ENCODE measurements at places on chromosomes 3 and 15.

DNA sequence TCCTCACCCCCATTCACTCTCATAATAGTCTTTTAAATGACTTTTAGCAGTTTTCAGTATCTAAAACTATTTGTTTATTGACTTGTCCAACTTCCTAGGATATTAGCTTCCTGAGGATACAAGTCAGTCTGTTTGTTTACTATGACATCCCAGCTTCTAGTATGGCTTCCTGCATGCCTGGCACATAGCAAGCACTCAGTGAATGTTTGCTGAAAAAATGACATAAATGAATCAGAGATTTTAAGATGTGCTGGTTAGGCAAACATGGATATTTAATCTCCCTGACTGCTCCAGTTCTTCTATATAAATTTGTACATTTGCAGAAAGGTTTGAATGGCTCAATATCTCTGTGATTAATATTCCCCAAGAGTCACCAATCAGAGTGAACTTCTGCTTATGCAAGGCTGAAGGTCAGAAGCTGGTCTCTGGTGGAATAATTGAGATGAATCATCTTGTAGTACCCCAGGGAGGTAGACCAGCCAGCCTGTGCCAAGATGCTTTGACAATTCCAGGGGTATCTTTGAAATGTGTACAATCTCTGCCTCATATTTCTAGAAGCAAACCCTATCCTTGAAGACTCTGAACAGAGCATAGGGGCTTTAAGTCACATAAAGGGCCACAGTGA, 219.0 kb upstream of the LMCD1 start:
- DNase-seq: no peak

DNA sequence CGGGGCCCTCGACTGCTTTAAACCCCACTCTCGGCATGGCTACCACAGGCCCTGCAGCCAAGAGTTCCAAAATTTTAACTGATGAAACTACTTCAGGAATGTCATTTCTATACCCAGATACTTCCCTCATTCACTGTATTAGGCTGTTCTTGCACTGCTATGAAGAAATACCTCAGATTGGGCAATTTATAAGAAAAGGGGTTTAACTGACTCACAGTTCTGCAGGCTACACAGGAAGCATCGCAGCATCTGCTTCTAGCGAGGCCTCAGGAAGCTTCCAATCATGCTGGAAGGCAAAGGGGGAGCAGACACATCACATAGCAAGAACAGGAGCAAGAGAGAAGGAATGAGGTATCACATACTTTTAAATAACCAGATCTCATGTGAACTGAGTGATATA, 21.6 kb upstream of the ALCAM start:
- no peak for DNase-seq

GRCh38 chr15:51623386-51623938, 891 bp upstream of the DMXL2 start:
- no peak for DNase-seq

GRCh38 chr3:98556164-98557130, 24.7 kb downstream of the GPR15 start:
- no peak for DNase-seq

- no peak for DNase-seq
Measured at GRCh38 chr3:5260992-5261501, 73.5 kb downstream of the EDEM1 start.

- DNase-seq: no peak
Measured at GRCh38 chr3:172074032-172074431, 34.7 kb downstream of the FNDC3B start.

- no peak for DNase-seq
Measured at GRCh38 chr3:196048922-196049598, 32.8 kb downstream of the TFRC start.

GRCh38 chr15:33533197-33533596, 222.4 kb downstream of the RYR3 start:
- DNase-seq: no peak

DNA sequence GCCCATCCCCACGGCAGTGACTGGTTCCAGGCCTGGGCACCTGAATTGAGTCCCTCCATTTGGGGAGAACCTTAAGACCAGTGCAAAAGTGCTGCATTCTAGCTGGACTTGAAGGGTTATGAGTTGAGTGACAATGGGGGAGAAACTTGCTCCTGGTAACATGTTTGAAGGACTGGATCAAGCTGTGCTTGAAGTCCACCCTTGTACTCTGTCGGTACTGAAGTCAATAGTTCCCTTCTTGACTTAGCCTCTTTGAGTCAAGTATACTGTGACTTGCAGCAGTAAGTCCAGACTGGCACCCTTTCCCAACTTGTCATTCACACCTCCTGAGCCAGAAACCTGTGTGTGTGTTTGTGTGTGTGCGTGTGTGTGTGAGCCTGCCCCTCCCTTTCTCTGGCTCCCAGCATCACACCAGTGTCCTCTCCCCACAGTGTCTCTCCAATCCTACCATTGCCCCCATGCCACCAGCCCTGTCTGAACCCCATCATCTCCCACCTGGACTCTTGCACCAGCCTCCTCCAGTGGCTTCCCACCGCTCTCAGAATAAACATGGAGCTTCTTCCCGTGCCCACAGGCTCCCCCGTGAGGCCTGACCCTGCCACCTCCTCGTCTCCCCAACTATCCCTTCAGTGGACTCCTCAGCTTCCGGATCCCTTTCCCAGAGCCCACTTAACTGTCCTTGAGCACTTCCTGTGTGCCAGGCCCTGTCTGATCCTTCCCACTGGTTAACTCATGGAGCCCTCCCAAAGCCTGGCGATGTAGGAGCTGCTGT, 10.2 kb upstream of the FBLN2 start:
- no peak for DNase-seq

DNA sequence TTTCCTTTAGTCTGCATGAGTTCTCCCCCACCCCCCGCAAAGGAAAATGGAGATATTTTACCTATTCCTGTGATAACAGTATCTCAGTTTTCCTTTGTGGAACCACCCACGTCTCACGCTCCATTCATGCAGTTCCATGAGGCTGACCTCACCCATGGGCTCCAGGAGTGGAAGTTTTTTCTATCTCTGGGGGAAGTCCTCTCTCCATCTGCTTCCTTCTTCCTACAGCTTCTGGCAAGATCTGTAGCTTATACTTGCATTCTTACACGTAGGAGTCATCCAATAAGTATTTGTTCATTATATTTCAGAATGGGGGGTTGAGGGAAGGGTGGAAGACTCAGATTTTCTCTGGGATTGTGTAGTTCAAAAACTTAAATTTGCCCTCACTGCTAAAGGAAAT, 5.8 kb upstream of the GLCE start:
- DNase-seq: peak; percentile 24

- no peak for DNase-seq
Measured at GRCh38 chr3:158794936-158795518, 6.8 kb upstream of the MFSD1 start.

- DNase-seq: no peak
Measured at GRCh38 chr3:38455639-38456430, 2.1 kb downstream of the ACVR2B start.

DNA sequence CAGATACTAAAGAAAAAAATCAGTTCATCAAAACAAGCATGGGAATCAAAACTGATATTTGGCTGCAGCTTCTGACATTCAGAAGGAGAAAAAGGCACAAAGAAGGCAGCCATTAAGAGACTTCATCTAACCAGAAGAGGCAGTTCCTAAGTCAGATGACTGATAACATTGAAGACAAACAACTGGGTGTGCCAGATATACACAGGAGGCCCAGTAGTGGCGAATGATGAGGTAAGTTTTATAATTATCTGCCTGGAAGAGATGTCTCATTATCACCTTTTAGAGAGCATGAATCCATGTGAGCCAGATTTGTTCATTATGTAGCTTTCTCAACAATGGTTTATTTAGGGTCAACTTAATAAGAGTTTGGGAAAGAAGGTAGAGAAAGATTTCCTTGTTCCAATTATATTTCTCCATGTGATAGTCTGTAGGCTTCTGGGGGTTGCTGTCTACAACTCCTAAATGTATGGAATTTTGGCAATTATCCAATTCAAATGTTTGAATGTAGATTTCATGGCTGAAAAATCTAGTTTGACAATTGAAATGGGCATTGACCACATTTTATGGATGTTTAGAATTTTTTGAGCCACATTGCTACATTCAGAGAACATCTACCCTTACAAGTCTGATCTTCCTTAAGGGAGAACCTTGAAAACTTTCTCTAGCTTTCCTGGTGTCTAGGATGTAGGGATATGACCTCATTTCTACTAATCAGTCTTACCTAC, 50.4 kb upstream of the RASGRF1 start:
- no peak for DNase-seq

- peak; percentile 26 for DNase-seq
Measured at GRCh38 chr3:50430950-50431435, 71.7 kb upstream of the TMEM115 start.

DNA sequence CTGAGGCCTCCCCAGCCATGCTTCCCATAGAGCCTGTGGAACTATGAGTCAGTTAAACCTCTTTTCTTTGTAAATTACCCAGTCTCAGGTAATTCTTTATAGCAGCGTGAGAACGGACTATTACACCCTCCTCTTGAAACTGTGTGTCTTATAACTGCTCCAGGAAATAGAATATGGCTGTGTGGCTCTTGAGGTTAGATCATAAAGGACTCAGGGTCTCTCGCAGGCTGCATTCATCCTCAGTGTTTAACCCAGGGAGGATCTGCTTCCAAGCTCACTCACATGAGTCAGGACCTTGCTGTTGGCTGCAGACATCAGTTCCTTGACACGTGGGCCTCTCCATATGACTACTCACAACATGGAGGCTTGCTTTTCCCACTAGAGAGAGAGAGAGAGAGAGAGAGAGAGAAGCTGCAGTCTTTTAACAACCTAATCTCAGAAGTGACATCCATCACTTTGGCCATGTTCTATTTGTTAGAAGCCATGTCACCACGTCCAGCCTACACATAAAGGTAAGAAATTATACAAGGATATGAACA, 114.3 kb upstream of the UBE2E1 start:
- DNase-seq: no peak

DNA sequence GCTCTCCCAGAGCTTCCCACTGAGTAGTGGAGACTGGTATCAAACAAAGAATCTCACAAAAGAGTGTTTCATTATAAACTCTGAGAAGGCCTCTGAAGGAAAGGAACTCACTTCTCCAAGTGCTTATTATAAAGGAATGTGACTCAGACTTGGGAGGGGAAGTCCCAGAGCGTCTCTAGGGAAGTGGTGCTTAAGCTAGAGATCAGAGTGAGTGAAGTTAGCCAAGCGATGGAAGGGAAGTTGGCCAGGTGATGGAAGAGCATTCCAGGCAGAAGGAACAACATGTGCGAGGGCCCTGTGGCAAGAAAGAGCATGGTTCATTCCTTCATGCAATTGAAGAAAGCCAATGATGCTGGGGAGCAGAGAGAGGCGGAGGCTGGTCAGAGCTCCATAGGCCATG, 2.3 kb downstream of the XYLB start:
- no peak for DNase-seq

- DNase-seq: no peak
Measured at GRCh38 chr15:56042498-56042897, 49.1 kb upstream of the NEDD4 start.

DNA sequence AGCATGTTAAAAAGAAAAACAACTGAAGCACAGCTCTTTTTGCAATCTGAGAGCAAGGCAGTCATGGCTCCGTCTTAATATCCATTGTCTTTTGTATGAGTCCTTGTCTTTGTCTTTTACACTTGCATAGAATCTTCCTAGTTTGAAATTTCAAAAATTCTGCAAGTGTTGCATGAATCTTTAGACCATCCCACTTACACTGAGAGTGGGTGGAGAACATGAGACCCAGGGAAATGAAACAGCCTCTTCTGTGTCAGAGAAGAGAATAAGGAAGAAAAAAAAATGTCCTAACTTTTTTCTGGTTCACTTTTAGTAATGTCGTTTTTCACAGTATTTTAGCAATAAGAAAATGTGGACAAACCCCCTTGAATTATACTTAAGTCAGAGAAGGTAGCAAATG, 12.1 kb upstream of the DCLK3 start:
- no peak for DNase-seq

DNA sequence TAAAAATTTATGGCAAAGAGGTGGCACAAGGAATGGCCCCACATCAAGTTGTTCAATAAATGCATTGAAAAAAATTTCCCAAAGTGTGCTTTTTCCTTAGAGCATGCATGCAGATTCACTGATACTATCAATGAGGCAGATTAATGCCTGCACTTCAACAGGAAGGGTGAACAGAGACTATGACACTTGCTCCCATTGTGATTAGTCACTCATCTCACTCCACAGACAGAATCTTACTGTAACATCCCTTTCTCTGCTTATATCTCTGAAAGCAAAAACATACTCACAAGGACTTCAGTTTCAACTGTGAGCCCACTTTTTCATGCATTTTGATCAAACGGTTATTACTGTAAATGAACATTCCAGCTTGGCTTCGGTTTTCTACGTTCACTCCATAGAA, 60.9 kb downstream of the MORC1 start:
- DNase-seq: no peak

DNA sequence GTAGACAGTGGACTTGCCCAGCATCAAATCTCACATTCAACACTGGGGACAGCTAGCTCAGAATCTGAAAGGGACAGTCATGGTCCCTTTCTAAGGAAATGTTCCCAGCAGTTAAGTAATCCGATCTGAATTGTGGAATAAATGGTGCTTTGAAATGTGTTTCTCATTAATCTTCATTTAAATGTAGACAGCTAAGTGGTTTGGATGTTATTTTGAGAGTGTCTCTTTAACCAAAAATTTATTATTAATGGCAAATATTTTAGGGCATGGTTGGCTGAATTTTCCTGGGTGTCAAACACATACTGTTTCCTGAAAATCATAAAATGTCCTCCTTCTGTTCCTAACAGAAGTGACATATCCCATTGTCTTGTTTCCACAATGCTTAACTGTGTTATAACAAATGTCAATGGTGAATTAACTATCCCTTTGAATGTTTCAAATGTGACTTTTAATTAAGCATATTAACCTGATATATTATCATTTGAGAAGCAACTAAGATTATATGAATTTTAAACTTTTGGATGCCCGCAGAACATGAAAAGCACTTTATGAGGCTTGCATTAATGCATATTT, 210.8 kb downstream of the CHST2 start:
- DNase-seq: no peak

- no peak for DNase-seq
Measured at GRCh38 chr3:89527736-89528305, 420.4 kb downstream of the EPHA3 start.

DNA sequence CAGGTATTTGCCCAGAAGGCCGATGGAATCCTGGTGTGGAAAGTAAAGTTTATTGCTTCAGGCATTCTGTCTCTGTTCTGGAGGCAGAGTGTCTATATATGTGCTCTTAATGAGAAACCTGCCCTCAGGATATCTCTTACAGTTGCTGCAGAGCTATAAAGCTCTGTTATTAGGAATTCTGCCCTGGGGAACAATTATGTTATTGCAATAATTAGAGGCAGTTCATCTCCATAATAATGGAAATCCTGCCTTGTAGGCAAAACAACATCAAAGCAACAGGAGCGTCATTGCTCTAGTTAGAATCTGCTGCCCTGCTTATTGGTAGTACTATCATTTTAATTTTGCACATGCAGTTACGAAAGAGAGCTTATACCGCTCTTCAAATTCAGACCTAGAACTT, 175.6 kb downstream of the IL5RA start:
- DNase-seq: no peak

- DNase-seq: no peak
Measured at GRCh38 chr3:66692042-66692765, 191.4 kb upstream of the LRIG1 start.

GRCh38 chr15:64665179-64665578, 110.2 kb downstream of the RBPMS2 start:
- DNase-seq: no peak

GRCh38 chr3:4065085-4065484, 238.1 kb upstream of the SETMAR start:
- DNase-seq: no peak

GRCh38 chr15:65209701-65210643, 1.3 kb downstream of the CILP start:
- DNase-seq: no peak

Measured in HFF-Myc (cell line).